ENCODE measurements at places on chromosomes 5 and 9.

- no peak for DNase-seq
Measured at GRCh38 chr5:108437425-108437824, 55.5 kb upstream of the FBXL17 start.

DNA sequence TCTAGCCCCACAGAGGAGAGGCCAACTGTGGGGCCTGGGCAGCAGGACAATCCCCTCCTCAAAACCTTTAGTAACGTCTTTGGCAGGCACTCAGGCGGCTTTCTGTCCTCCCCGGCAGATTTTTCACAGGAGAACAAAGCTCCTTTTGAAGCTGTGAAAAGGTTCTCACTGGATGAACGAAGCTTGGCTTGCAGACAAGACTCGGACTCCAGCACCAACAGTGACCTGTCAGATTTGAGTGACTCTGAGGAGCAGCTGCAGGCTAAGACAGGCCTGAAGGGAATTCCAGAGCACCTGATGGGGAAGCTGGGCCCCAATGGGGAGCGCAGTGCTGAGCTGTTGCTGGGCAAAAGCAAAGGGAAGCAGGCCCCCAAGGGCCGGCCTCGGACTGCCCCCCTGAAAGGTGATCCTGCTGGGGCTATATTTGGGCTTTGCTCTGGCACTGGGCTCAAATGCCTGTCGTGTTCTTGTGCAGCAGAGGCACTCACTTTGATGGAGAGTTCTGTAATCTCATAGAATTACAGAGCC, 39.4 kb downstream of the KDM3B start:
- no peak for DNase-seq

GRCh38 chr5:38916802-38917201, 71.0 kb downstream of the OSMR start:
- DNase-seq, result no peak

GRCh38 chr5:93594591-93595419, 11.8 kb downstream of the NR2F1 start:
- DNase-seq, result no peak

- peak; percentile 76 for DNase-seq
Measured at GRCh38 chr9:107816561-107817021, 327.0 kb upstream of the KLF4 start.

- DNase-seq, result no peak
Measured at GRCh38 chr5:174773371-174773770, 49.0 kb downstream of the MSX2 start.

DNA sequence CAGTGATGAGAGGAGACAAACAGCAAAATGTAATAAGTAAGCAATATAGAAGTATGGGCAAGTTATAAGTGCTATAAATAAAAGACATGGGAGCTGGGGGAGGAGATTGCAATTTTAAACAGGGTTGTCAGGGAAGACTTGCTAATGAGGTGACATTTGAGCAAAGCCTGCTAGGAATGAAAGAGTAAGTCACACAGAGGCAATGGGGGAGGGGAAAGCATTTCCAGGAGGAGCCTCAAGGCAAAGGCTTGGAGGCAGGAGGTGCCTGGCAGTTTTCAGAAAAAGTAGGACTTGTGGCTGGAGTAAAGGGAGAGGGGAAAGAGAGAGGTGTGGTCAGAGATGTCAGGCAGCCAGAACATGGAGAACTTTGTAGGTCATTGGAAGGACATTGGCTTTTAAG, 124.4 kb upstream of the NMUR2 start:
- DNase-seq, result no peak

DNA sequence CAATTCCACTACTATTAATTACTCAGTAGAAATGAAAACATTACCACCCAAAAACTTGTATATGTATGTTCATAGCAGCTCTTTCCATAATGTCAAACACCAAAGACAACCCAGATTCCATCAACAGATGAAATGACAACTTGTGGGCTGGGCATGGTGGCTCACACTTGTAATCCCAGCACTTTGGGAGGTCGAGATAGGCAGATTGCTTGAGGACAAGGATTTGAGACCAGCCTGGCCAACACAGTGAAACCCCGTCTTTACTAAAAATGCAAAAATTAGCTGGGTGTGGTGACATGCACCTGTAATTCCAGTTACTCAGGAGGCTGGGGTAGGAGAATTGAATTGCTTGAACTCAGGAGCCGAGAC, 11.5 kb downstream of the UIMC1 start:
- no peak for DNase-seq

- no peak for DNase-seq
Measured at GRCh38 chr9:114787214-114787613, 18.6 kb downstream of the TNFSF15 start.

- DNase-seq, result no peak
Measured at GRCh38 chr5:108953940-108954339, 206.2 kb downstream of the FER start.

DNA sequence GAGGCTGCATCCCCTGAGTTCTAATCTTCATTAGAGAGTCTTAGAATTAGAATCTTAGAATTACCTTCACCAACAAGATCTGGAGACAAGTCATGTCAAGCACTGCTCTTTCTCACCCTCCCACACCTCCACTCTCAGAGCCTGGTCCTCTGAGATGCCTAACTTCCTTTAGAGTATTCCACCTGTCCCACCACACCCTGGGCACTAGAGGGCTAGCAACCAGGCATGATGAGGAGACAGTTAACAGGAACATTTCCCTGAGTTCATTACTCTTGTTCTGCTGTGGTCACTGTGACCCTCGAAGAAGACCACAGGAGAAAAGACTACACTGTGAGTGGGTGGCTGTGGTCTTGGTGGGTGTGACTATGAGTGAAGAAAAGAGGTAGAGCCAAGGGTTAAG, 25.2 kb upstream of the MAP1B start:
- DNase-seq, result no peak
